ENCODE measurements at places on chromosomes 2 and 18.

- DNase-seq: no peak
Measured at GRCh38 chr2:20621366-20622295, 29.3 kb downstream of the HS1BP3 start.

DNA sequence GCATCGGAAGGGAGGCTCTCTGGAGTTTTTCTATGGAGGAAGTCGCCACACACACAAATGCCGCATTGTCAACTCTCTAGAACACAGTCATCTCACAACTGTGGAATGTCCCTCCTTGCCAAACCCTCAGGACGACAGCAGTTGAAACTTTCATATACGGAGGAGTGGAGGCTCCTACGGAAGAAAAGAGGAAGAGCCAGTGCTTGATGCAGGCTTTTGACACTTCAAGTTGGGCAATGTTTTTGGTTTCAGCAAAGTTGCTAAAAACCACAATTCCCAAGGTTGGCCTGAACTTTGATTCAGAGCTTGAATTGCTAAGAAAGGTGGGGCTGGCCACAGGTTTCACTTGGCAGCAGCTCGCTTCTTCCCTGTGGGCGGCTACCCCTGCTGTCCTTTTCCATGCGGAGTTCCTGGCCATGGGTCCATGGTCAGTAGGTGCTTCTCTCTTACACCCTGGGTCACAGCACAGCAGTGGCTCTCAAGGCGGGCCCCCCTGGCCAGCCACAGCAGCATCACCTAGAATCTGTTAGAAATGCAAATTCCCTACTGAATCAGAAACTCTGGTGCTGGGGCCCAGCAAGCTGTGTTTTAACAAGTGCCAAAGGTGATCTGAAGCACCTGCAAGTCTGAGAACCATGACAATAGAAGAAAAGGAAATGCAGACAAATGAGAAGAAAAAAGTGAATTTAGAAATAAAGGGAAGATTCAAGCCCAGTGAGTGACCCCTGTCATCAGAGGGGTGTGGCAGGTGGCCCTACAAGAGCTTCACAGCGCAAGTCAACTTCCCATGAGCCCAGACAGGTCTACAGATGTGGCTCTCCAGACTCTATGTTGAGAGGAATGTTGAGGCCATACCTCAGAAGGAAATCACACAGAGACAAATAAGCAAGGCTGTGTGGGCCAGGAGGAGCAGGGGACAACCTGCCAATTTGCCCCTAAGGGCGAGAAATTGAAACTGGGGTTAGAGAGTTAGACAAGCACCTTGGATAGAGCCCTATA lies 856.4 kb downstream of the RNF144A start:
- DNase-seq: no peak

GRCh38 chr2:70663411-70663810 lies 104.6 kb downstream of the ADD2 start:
- DNase-seq: no peak

GRCh38 chr18:56890632-56891031 lies 239.5 kb downstream of the WDR7 start:
- DNase-seq: no peak

Measured in cerebellar cortex (tissue), 1 donor.